Karpas-422 (cell line): ENCODE measurements at places on chromosomes 11 and 22.

- DNase-seq: no peak
These were observed 1106.8 kb upstream of the RAG2 start for GRCh38 chr11:37704791-37705190.

- DNase-seq: peak; percentile 66
These were observed 4.3 kb upstream of the OR51V1 start for GRCh38 chr11:5204787-5205186.

- peak; percentile 44 for DNase-seq
These were observed 87.4 kb upstream of the LRRC55 start for GRCh38 chr11:57094181-57094935.

GRCh38 chr11:2778630-2779498 is 79.1 kb upstream of the KCNQ1OT1 start:
- DNase-seq: no peak

- DNase-seq: no peak
These were observed 4.0 kb downstream of the CCDC88B start for GRCh38 chr11:64343767-64344559.

- no peak for DNase-seq
These were observed 209.5 kb downstream of the NAV2 start for GRCh38 chr11:19921976-19922688.

DNA sequence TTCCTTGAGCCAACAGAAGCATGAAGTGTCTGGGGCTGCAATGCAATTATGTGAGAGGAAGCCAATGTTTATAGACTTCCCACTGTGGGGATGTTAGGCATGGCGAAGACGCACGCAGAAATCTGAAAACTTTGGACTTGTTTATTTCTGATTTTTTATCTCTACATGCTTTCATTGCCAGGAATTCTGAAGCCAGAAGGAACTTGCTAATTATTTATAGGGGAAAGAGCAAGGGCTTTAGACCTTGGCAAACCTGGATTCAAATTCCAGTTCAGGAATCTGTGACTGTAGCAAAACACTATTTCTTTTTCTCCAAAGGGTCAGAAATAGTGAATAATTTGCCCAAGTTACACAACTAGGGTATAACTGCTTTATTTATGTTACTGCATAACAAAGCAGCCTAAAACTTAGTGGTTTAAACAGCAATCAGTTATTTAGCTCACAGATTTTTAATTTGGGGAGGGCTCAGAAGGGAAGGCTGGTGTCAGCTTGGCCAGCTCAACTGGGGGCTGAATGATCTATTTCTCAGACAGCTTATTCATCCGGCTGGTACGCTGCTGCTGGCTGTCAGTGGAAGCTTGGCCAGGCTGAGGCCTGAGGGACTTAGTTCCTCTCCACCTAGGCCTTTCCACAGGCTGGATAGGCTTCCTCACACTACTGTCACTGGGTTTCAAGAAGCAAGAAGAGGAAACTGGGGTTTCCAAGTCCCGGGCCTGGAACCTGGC is 1.9 kb upstream of the OR6Q1 start:
- no peak for DNase-seq

DNA sequence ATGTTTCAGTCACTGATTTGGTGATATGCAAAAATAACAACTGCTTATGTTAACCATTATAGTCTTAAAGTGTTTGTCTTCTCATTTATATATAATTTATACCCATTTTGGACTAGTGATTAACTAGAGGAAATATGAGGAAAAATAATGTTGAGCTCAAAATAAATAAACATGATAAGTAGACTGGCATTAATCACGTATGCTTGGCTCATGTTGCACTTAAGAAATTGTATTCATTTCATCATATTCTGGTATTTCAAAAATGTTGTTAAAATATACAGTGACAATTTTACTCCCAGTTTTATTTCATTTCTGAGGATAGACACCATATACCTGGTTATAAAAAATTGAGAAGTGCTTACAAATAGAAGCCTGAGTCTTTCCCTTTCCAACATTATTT is 3.8 kb upstream of the OR10D3 start:
- no peak for DNase-seq

GRCh38 chr11:5238486-5238885 is 4.2 kb upstream of the HBD start:
- DNase-seq: no peak

GRCh38 chr22:44736581-44737405 is 15.6 kb upstream of the ARHGAP8 start:
- DNase-seq: no peak

- no peak for DNase-seq
These were observed 11.4 kb downstream of the EHF start for GRCh38 chr11:34632105-34632791.

DNA sequence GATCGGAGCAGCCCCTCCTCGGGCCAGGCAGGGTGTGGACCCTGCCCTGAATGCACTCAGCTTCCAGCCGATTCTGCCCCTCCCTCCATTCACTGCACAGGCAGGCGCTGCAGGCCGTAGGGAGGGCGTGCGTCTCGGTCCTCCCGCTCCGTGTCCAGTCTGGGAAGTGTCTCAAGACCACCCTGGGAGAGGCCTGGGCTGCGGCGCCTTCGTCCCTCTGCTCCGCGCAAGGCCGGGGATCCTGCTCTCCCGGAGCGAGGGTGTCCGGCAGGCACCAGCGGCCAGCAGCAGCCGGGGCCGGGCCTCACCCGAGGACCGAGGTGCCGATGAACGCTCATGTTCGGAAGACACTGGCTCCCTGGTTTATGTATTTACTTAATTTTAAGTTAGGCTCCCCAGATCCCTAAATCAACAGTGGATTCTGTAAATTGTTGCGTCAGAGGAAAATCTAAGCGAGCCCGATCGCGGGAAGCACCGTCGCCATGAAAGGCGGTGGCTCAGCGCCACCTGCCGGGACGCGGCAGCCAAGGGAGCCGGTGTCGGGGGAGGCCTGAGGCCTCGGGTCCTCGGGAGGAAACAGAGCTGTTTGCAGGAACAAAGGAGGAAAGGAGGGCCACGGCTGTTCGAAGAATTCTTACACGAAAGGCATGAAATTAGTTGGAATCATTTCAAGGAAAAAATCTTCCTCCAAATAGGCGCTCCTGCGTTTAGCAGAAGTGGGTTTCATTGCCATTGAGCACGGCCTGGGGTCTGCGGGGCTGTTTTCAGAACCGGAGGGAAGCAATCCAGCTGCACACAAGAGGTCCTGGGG is 195.3 kb downstream of the BRD1 start:
- no peak for DNase-seq

DNA sequence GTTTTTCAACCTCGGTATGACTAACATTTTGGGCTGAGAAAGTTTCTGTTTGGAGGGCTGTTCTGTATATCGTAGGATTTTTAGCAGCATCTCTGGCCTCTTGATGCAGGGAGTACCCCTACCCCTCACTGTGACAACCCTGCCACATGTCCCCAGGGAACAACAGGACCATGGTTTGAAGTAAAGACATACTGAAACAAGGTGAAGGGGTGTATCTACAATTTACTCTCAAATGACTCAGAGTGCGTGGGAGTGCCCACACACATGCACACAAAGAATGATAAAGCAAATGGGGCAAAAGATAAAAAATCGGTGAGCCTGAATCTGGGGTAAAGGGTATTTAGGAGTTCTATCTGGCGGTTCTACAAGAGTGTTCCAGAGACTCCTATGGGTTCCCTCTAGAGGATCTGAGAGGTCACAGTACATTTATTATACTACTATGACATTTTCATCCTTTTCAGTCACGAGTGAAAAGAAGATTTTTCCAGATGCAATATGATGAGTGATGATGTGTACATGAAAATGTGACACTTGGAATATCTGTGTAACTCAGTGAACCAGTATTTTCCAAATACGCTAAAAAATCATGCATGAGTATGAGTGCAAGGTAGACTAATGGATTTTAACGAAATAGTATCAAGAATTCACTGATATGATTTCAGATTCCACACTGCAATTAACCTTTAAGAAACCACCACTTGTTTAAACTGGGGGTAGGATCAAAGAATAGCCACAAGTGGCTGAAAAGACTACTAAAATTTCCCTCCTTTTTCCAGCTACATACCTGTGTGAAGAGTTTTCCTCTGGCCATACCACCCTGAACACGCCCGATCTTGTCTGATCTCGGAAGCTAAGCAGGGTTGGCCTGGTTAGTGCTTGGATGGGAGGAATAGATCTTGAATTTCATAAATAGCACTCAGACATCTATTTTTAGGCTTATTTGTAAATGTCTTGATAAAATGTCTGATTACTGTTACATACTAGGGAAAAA is 56.3 kb upstream of the YPEL1 start:
- DNase-seq: no peak

- DNase-seq: no peak
These were observed 2.8 kb upstream of the SYTL2 start for GRCh38 chr11:85813721-85814120.
